ENCODE measurements at places on chromosomes 7 and 10.

DNA sequence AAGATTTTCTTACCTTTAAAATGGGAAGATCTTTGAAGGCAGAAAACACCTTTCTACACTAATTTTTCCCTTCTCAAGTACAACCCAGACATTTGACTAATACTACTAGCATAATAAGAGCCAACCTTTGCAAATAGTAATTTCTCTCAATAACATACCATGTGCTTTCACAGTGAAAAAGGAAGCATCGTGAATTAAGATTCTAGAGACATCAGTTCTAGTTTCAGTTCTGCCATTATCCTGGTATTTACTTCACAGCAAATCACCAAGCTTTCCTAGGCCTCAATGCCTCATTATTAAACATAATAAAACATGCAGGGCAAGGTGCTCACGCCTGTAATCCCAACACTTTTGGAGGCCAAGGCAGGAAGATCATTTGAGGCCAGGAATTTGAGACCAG, 24.9 kb downstream of the GSAP start:
- no peak for DNase-seq

- DNase-seq: peak; percentile 75
Measured at GRCh38 chr10:3948843-3949242, 163.8 kb upstream of the KLF6 start.

GRCh38 chr10:104350127-104350635, 3.5 kb upstream of the CFAP58 start:
- DNase-seq: peak; percentile 82

- DNase-seq: no peak
Measured at GRCh38 chr7:104255616-104256015, 47.8 kb upstream of the ORC5 start.

Measured in ELR (cell line).